ENCODE measurements at places on chromosomes 1 and 21.

DNA sequence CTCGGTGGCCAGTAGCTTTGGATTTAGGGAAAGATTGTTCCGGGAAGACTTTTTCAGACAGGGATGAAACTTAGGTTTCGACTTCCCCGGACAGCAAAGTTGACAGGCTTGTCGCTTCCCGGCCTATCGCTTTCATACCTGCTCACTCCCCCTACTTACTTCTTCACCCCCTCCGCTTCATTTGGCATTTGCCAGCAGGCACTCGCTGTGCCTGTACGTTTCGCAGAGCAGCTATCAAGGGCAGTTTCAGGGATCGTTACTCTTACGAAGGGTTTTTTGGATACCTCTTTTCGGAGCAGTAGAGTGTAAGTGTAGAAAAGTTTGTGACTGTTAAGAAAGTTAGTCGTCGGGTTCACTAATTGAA lies 393 bp downstream of the BLZF1 start:
- no peak for DNase-seq

DNA sequence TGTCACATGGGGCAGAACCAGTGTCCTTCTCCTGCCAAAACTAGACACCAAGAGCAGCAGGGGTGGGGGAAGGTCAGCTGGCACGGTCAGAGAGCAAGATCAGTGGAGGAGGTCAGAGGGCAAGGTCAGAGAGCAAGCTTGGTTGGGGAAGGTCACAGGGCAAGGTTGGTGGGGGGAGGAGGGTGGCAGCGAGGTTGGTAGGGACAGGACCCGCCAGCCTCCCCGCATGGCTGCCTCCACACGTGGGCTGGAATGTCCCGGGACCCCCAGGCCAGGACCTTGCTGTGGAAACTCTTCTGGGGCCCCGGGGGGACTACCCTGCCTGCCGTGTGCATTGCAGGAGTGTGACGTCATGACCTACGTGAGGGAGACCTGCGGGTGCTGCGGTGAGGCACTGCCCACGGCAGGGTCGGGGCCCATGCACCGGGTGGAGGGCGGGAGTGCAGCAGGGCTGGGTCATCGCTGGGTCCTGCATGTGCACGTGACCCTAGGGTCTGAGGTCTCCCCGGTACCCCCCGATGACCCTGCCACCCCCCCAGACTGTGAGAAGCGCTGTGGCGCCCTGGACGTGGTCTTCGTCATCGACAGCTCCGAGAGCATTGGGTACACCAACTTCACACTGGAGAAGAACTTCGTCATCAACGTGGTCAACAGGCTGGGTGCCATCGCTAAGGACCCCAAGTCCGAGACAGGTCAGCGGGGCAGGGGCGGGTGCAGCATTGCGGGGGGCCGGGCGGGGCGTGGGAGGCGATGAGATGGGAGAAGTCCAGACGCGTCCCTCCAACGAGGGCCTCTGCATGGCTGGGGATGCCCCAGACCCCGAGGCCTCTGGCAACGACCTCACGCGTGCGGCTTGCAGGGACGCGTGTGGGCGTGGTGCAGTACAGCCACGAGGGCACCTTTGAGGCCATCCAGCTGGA lies 27.3 kb downstream of the COL6A2 start:
- no peak for DNase-seq

DNA sequence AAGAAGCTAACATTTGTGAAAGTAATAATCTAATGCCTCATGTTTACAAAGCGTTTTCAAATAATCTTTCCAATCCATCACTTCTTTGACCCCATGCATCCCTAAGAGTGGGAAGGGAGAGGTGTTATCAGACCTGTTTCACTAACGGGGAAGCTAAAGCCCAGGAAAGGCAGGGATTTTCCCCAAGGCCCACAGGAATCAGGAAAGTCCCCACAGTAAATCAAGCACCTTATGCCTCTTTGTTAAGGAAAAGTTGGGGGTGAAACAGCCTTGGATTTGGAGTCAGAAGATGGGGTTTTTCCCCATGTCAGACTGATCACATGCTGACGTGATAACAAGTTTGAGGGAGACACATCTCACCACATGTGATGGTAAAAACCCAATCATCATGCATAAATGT lies 20.0 kb upstream of the ANGPTL7 start:
- DNase-seq = no peak

- DNase-seq = peak; percentile 77
Measured at GRCh38 chr1:232728507-232729263, 76.5 kb upstream of the MAP10 start.

DNA sequence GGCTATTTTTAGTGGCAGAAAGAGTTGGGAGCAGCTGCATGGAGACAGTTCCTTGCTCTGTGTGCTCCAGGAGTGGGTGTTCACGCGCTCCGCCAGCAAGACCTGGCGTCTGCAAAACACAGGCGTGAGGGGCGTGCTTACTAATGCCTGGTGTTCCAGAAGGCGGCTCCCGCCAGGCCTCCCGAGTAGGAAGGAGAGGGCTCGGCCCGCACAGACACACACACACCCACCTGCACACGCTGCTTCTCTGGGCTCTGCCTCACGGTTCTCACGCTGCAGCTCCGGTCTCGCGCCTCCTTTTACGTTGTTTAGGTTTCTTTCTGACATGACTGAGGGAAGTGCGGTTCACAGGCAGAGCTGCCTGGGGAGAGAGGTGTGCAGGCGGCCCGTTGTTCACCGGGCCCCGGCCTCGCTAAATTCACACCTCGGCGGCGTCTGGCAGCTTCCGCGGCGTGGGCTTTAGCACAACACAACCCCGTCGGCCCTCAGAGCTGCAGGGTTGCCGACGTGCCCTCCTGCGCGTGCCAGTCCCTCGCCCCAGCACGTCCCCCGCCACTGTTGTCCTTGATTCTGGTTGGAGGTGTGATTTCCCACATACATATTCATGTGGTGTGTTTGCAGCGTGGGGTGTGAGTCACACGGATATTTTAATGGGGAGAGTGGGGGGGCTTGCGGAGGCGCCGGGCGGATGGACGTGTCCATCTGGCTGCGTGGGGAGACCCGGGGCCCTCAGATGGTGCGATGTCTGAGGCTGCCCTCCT lies 77.0 kb downstream of the SKI start:
- DNase-seq = no peak

- no peak for DNase-seq
Measured at GRCh38 chr1:2523191-2523890, 3.1 kb downstream of the PANK4 start.

DNA sequence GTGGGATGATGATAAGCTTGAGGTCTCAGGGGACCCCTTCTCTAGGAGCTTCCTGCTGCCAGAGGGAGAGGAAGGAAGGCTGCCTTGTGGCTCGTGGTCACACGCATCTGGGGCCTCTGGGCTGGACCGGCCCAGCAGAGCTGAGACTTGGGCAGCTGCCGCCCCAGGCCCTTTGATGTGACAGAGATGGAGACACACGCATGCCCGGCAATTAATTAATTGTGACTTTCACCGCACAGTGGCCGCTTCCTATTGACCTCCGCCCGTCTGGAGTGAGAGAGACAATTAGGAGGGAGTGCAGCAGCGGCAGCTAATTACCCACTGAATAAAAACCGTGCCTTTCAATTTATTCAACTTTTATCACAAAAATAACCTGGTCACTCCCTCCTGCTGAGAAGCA lies 16.6 kb upstream of the C1QA start:
- no peak for DNase-seq

DNA sequence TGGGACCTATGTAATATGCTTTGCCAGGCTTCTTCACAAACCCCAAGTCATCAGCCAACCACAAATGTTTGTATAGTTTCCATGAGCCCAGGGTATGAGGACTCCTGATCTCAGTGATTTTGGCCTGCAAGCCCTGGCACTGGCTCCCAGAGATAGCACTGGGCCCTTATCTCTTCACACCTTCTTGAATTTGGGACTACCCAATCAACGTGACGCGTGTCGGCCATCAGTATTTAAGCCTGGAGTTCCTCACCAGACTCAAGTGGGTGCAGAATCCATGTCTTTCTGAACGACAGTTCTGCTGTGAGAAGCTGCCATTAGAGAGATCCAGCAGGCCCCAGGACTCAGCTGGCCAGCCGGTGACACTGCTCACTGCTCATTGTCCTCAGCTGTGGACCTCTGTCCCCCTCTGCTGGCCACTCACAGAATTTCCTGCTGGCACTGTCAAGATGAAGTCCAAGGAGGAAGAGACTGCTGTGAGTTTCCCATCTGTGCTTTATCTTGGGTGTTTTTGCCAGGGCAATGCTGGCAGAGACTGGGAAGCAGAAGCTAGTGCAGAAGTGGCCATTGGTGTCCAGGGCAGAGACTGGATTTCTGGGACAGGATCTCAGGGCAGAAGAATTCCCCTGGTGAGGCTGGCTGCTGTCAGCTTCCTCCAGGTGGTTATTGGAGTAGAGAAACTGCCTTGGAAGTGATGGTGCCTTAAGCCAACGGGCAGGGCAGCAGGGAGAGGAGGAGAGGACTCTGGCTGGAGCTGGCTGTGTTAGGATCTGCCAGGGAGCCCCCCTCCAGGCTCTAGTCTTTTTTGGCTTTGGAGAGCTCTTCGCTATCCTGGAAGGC lies 28.4 kb downstream of the TMCC2 start:
- DNase-seq = peak; percentile 80

GRCh38 chr1:22774833-22775182 lies 64.2 kb downstream of the EPHB2 start:
- no peak for DNase-seq

DNA sequence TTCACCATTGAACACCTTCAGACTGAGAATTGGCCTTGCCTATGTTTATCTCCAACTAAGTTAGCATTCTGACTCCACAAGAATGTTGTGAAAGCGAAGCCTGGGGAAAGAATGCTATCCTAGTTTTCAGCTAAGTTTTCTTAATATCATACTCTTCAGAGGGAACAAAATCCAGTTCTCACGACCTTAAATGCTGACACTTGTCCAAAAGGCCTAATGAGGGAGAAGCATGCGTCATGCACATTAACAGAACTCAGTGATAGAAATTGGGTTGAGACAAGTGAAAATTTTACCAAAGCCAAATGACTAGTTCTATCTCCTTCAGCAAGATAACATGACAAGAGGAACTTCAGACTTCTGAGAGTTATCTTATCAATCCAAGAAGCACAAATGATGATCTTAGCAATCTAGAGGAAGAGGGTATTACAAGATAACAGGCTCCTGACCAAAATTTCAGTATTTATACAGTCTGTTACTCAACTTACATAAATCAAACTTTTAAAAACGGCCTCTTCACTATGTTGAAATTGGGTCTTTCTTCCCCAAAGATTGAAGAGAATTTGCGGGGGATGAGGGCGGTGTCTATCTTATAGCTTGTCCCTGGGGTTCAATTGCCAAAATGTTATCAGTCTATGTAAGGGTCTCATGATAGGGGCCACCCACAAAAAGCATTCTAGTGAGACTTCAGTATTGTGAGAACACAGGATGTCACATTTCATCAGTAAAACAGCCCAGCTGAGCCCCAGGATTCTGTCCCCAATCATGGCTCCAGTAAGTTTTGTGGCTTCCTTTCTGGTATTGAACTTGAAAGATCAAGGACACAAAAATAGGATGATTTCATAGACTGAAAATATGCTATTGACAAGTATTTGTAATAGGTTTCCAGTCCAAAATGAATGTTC lies 26.5 kb upstream of the SLC45A3 start:
- no peak for DNase-seq

DNA sequence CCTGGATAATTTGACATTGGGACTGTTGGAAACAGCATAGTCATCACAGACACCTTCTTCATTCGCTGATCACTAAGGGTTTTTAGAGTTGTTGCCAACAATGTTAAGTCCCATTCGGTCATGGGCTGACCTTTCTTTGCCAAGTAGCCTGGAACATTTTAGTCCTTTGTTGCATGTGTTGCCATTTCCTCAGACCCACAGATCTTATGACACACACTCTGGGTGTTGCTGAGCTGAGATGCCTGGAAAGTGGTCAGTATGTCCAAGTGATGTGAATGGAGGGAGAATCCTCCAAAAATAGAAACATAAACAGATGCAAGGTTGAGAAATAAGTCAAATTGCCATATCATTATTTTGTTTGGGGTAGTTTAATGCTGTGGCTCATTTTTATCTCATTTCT lies 61.5 kb upstream of the GJA5 start:
- no peak for DNase-seq

GRCh38 chr1:30507016-30507312 lies 216.4 kb downstream of the MATN1 start:
- DNase-seq = no peak

DNA sequence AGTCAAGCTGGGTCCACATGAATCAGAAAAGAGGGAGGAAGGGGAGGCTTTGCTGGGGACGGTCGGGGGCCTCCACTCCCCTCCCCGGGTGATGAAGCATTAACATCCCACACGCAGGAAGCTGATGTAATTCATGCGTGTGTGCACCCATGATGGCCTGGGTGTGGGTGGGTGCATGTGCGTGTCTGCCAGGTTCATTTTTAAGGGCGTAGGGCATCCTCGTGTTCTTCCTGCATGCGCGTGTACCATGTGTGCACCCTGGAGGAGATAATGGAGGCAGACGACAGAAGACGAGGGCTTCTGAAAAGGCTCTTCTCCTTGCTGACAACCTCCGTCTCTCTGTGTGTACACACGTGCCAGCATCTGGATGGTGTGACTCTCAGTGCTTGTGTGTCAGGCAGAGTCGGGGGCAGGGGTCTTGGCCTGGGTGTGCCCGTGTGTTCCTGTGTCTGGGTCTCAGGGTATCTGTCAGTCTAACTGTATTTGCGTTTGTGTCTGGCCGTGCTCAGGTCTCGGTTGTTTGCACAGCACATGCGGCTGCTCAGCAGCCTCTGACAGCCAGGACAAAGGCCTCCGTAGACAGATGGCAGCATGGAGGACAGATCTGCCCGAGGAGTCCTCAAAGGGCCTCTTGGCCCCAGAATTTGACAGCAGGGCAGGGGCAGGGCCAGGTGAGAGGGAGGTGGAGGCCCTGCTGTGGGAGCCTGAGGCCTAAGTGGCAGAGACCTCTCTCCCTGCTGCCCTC lies 2.4 kb downstream of the RAP1GAP start:
- DNase-seq = no peak

GRCh38 chr21:21200103-21200938 lies 202.1 kb downstream of the NCAM2 start:
- DNase-seq = peak; percentile 99

- DNase-seq = no peak
Measured at GRCh38 chr21:44713130-44713529, 1.8 kb upstream of the TSPEAR start.

DNA sequence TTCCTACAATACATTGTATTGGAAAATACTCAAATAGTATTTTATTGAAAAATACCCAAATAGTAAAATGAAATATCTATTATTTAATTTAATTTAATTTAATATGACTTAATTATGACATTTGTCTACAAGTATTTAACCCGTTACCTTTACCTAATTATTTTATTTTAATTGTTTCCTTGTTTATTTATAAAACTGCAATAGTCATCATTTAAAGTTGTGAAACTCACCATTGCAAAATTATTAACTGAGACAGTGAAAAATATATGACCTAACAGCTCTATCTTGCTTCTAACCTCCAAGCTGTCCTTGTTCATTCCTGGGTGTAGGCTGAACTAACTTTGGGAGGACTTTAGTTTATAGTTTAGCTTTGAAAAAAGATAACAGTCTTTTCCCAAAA lies 300.6 kb upstream of the POGK start:
- no peak for DNase-seq
